ENCODE measurements at places on chromosomes 3 and 15.

DNA sequence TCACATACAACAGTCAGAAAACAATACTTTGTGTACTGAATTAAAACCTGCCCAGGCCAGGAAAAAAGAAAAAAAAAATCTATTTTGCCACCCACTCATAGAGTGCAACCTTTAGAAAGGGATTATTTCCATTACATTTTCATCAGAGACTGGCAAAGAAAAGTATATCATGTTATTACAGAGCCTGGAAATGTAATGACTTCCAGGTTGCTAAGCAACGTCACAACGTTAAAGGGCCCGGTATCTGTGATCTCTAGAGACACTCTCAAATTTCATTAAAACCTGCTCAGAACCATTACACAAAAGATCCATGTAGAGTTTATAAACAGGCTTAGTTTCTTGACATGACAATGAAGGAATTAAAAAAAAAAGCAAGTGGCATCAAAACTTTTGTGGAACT lies 170.5 kb downstream of the CTNNB1 start:
- DNase-seq, result peak; percentile 17

DNA sequence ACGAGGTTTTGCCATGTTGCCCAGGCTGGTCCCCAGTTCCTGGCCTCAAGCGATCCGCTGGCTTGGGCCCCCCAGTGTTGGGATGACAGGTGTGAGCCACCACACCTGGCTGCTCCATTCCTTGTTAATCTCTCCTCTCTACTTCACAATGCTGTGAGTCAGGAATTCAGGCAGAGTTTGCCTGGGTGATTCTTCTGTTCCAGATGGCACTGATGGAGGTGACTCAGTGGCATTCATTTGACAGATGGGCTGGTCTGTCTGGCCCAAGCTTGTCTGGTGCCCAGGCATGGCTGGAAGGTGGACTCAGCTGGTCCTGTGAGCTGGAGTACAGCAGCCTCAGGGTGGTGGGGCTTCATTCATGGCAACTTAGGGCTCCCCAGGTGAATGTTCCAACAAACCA lies 43.2 kb downstream of the SLC6A20 start:
- no peak for DNase-seq

DNA sequence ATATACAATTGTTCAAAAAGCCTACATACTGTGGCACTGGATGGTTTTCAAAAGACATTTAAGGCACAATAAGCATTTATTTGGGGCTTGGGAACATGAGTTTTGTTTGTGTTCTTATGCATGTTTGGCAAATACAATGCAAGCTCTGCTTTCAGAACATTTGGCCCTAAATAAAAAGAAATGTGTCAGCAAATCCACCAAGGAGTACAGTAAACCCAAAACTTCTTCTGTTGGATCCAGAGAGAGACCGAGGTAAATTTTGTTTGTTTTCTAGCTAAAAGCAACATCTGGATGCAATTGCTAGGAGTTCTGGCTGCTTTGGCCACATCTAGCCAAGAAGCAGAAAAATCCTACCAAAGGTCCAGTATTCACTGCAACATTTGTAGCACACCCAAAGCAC lies 168.8 kb downstream of the DCLK3 start:
- DNase-seq, result no peak

GRCh38 chr3:37229740-37230139 lies 55.4 kb upstream of the LRRFIP2 start:
- no peak for DNase-seq

DNA sequence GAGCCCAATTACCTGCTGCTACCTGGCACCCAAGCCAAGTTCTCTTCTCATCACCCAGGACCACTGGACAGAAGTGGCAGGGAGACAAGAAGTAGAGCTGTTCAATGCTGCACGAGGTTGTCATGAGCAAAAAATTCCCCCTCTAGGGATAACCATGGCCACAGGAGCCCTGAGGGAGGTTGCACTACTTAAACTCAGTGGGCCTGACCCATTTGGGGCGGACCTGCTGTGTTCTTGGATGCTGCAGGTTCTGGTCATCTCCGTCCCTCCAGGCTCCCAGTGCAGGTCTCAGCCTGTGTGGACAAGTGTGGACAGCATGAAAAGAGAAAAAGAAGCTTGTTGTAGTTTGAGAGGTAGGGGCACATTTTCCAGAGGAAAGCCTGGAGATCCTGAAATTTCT lies 26.1 kb upstream of the MANF start:
- DNase-seq, result no peak

DNA sequence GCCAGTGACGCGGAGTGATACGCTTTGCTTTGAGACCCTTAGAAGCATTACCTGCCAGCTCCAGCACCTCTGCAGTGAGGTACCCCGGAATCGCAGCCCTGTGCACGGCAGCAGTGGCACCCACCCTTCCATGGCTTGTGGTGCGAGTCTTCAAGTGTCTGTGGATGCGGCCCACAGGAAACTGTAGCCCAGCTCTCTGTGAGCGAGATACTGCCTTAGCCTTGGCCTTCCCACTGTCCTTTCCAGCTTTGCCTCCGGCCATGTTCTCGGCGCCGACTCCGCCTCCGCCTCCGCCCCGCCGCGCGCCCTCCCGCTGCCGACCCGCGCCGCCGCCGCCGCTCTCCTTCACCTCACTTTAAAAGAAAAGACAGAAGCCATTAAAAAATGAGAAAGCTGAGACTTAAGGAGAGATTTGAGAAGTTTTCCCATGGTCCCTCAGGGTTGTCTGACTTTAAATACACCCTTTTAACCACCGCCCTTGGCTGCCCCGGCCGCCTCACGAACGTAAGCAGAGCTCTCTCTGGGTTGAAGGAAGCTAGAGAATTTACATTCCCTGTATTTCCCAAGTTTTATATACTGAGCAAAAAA lies 78.5 kb upstream of the FAM174B start:
- DNase-seq, result no peak

GRCh38 chr3:70256566-70256965 lies 55.9 kb downstream of the MDFIC2 start:
- no peak for DNase-seq

DNA sequence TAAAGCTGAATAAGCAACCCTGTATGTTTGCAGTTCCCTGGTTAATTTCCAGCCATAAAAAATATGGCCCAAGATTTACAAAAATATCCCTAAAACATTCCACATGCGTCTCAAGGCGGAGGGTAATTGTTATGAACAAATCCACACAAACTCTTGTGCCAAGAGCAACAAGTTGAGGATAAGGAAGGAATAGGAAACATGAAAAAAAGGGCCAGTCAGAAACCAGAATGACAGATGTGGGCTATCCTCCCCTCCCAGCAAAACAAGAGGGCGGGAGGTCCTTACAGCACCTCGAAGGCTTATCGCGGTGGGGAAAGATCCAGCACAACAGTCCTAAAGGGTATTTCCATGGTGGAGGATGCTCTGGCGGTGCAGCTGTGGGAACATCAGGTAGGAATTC lies 155.6 kb upstream of the HES1 start:
- DNase-seq, result no peak

DNA sequence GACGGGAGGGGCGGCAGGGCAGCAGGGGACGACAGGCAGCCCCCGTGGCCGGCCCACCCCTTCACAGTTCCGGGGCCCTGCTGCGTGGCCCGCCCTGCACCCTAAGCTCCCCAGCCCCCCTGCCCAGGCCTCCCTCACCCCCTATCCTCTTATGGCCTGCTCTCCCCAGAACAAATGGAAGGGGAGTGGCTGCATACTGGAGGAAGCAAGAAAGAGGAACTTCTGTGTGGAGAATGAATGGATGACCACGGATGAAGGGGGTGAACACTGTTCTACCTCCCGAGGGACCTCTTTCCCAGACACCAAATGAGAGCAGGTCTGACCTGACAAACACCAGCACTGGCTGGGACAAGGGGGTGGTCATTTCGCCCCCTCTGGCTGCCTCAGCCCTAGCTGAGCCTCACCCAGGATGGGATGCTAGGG lies 25.0 kb downstream of the SEC61A1 start:
- DNase-seq, result no peak

DNA sequence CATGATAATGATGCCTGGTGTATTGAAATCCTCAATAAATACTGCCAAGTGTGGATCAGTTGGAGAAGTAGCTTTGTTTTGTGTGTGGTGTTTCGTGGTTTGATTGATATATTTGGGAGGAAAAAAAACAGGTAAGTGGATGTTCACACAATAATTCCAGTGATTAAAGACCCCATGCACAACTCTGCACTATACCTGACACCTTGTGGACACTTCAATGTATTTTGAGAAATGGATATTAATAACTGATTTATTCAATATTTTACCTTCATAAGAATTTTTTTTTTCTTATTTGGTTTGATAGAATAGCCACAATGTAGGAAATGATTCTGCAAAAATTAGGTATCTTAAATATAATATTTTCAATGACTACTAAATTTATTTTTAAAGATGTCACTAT lies 62.4 kb upstream of the PYDC2 start:
- DNase-seq, result no peak

GRCh38 chr3:161607056-161607455 lies 110.4 kb downstream of the OTOL1 start:
- DNase-seq, result no peak

- DNase-seq, result no peak
Observed at GRCh38 chr15:69979262-69979661, 118.5 kb downstream of the TLE3 start.

DNA sequence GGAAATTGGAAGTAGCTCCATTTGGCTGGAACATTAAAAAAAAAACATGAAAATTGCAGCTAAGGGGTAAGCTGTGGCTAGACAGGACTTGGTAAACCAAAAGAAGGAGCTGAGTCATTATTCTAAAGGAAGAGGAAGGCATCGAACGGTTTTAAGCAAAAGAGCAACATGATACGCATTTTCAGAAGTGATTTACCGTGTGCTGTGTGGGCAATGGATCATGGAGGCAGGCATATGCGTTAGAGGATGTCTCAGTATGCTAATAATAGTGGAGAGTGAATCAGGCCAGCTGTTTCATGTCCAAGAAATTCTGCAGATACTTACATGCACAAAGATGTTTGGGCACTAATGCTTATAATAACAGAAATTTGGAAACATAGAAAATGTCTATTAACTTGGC lies 409.1 kb upstream of the ATP11B start:
- DNase-seq, result no peak

DNA sequence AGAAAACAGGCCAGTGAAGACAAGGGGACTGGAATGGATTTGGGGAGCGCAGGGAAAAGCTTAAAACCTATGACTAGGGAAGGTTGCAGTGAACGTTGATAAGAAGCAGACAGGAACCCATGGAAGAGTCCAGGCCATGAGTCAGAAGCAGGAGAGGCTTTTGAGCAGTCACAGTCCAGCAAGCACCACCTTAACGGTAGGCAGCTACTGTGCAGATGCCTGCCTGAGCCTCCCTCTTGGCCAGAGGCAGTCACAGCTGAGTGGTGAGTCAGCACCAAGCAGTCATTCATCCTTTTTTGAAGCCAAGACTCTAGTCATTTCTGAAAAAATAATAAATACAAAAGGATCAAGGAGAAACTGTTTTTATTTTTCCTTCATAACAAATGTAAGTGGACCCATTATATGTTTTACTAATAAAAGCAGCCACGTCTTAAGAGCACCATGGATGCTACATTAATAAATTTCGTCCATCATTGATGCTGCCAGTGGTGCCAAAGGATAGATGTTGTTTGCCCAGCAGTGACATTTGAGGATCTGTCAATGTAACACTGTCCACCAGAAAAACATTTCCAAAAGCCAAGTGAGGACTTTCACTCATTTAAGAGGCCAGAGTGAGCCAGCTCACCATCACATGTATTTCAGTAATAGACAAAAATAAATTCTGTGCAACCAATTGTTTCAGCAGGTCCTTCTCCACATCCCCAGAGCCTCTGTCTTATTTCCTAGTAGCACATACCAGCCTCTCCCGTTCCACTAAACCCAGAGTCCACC lies 42.1 kb upstream of the ACTC1 start:
- peak; percentile 27 for DNase-seq

- DNase-seq, result no peak
Observed at GRCh38 chr15:44397869-44398268, 29.6 kb upstream of the CTDSPL2 start.

- DNase-seq, result no peak
Observed at GRCh38 chr3:38588995-38589937, 60.2 kb downstream of the SCN5A start.

DNA sequence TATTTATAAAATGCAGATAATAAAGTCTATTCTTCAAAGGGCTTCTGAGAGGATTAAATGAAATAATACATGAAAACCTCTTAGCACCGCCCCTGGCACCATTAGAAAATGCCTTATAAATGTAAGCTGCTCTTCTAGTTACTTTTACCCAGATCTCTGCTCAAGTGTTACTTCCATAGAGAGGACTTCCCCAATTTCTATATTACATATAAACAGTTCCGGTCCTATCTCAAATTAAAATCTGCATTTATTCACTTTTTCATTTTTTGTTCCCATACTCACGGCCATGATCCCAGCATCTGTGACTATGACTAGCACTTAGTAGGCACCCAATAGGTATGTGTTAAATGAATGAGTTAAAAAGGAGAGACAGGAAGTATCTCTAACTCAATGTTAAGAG lies 890.9 kb upstream of the CFAP20DC start:
- DNase-seq, result no peak

All from HFF-Myc (cell line).